ENCODE measurements at places on chromosomes 13 and 19. TPM values are rescaled to one million over a fixed set of nuclear protein-coding genes. Genes with fewer than 3 reads are reported as not detected.

KIR2DL3 gene
- total RNA-seq: not detected

LILRA6 gene
- total RNA-seq: 1.2 TPM

KLK15 gene
- not detected for total RNA-seq

- H3K4me3 ChIP-seq: no peak overlapping the region
- H3K36me3 ChIP-seq: no peaks in the 10 kb centered on the region
- H3K27me3 ChIP-seq: no peaks in the 10 kb centered on the region
These were observed 83.4 kb downstream of the GPC6 start for GRCh38 chr13:93309886-93310523.

GRCh38 chr13:46578590-46578975, 25.6 kb downstream of the LRCH1 start:
- no peak overlapping the region for H3K4me3 ChIP-seq
- no peak overlapping the region for H3K27ac ChIP-seq
- peaks cover 91% of the 10 kb centered on the region for H3K4me1 ChIP-seq
- DNase-seq: no peak

DNA sequence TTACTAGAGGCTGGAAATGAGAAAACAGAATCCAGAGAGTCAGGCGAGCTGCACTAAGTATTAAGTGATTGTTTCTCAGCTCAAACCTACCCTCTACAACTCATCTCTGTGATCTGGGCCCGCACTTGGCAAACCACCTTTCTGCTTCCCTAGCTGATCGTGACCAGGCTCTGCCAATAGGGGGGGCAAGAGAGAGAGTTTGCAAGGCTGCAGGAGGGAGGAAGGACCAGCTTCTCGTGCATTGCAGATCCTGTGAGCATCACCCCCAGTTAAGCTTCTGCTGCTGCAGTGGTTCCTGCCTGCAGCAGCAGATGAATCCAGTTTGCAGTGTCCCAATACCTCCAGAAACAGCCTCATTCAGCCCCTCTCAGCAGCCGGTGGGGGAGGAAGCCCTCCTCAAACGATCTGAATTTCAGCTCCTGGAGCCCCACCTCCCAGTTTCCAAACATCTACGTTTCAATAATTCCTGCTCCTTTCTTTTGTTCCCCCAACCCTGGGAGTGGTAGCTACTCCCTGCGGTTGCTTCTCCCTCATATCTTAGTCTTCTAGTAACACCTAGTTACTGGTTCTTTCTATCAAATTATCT, 20.0 kb downstream of the XRCC1 start:
- peak; percentile 45 for DNase-seq
- no peak overlapping the region for H3K27ac ChIP-seq
- no peak overlapping the region for H3K4me3 ChIP-seq

DNA sequence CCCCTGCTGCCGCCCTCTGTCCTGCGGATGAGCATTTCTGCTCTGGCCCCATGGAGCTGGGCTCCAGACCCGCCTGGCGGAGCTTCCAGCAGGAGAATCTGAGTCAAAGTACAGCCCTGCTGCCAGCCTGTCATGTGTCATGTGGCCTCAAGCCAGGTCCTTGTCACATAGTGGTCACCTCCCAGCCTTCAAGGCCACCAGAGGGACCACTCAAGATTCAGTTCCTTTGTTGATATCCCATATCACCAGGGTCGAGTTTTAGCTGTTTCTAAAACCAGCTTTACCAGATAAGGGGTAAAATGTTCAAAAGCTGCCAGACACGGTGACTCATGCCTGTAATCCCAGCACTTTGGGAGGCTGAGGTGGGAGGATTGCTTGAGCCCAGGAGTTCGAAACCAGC, 13.4 kb downstream of the THOP1 start:
- peak; percentile 78 for DNase-seq
- H3K27me3 ChIP-seq: no peaks in the 10 kb centered on the region
- peaks cover 47% of the 10 kb centered on the region for H3K4me1 ChIP-seq
- H3K36me3 ChIP-seq: peaks cover 48% of the 10 kb centered on the region
- no peak overlapping the region for H3K4me3 ChIP-seq

DNA sequence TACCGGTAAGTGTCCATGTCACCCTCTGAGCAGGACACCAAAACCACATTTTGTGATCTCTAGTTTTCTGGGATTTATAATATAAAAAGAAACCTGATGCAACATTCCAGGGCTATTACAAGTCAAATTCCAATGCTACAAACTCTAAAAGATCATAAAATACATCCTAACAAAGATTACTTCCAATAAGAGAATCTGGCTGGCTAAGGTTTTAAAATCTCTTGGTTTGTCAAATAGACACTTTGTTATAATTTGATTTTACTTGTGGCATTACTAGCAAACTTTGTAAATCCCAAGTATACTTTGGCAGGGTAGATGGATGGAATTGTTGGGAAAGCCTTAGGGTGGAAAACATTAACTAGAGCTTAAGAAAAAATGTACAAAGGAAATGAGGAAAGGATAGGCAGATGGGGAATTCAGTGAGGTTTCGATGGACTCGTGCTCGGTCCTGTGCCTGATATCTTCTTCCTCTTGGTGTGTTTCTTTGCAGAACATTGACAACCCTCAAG, 74.0 kb upstream of the POMP start:
- H3K4me1 ChIP-seq: no peaks in the 10 kb centered on the region
- H3K27me3 ChIP-seq: peaks cover 12% of the 10 kb centered on the region
- DNase-seq: no peak
- no peak overlapping the region for H3K27ac ChIP-seq
- no peak overlapping the region for H3K4me3 ChIP-seq
- no peaks in the 10 kb centered on the region for H3K36me3 ChIP-seq

DNA sequence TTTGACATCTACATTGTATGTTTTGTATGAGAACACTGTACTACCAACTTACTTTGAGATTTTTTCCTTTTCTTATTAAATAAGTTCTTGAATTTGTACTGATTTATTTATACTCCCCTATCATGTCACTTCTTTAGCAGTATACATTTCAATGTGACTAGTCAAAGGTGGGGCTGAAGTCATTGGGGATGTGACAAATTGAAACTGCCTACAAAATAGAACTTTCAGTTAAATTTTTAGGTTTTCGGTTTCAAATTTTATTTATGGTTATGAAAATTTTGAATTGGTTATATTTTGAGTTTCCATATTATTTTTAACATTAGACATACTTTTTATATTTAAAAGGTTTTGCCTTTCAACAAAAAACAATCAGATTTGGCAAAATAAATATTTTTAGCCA, 221.6 kb downstream of the NBEA start:
- no peaks in the 10 kb centered on the region for H3K36me3 ChIP-seq
- H3K27me3 ChIP-seq: no peaks in the 10 kb centered on the region
- no peak overlapping the region for H3K27ac ChIP-seq
- no peak overlapping the region for H3K4me3 ChIP-seq
- peaks cover 11% of the 10 kb centered on the region for H3K4me1 ChIP-seq
- DNase-seq: no peak

DNA sequence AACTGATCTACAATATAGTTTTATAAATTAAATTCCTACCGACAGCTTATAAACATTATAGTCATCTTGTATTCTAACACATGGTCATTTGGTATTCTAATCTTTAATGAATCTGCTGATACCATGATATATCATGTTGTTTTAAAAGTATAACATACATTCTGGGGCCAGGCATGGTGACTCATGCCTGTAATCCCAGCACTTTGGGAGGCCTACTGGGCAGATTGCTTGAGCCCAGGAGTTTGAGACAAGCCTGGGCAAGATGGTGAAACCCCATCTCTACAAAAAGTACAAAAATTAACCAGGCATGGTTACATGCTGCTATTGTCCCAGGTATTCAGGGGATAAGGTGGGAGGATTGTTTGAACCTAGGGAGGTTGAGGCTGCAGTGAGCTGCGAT, 3.1 kb downstream of the ZNF383 start:
- H3K36me3 ChIP-seq: peaks cover 58% of the 10 kb centered on the region
- peaks cover 35% of the 10 kb centered on the region for H3K4me1 ChIP-seq
- no peak overlapping the region for H3K4me3 ChIP-seq
- H3K27me3 ChIP-seq: no peaks in the 10 kb centered on the region
- H3K27ac ChIP-seq: no peak overlapping the region

DNA sequence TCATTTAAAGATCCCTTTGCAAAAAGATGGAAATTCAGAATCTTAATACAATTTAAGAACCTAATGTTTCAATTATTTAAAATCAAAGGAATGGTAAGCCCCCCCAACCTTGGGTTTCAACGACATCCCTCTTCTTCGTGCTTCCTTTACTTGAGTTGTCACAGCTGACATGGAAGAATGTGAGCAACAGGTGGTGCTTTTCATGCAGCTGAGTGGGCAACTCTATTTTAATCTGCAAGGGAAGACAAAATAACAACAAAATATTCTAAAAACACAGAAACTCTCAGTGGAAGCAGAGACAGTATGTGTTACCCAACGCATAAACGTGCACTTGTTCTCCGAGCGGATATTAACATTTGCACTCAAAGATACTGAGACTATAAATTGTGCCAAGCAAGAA, 92.3 kb downstream of the DOCK9 start:
- peaks cover 79% of the 10 kb centered on the region for H3K36me3 ChIP-seq
- no peak overlapping the region for H3K27ac ChIP-seq
- DNase-seq: no peak
- H3K4me3 ChIP-seq: no peak overlapping the region
- peaks cover 18% of the 10 kb centered on the region for H3K4me1 ChIP-seq

DNA sequence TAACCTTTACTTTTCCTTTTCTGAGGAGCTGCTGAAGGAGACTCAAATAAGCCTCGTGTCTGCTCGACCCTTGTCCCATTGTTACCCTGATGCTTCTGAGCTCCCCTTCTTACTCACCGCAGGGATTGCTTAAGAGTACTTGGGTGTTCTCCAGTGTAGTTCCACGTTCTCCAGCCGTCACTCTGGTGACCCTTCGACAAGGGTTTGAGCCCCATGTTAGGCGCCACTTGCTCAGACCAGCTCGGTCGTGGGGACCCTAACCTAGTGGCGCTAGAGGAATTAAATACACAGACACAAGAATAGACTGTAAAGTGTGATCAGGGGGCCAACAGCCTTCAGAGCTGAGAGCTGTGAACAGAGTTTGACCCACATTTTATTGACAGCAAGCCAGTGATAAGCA, 10.3 kb downstream of the ZNF480 start:
- H3K36me3 ChIP-seq: peaks cover 100% of the 10 kb centered on the region
- no peak overlapping the region for H3K27ac ChIP-seq
- H3K4me3 ChIP-seq: no peak overlapping the region
- H3K4me1 ChIP-seq: no peaks in the 10 kb centered on the region

DNA sequence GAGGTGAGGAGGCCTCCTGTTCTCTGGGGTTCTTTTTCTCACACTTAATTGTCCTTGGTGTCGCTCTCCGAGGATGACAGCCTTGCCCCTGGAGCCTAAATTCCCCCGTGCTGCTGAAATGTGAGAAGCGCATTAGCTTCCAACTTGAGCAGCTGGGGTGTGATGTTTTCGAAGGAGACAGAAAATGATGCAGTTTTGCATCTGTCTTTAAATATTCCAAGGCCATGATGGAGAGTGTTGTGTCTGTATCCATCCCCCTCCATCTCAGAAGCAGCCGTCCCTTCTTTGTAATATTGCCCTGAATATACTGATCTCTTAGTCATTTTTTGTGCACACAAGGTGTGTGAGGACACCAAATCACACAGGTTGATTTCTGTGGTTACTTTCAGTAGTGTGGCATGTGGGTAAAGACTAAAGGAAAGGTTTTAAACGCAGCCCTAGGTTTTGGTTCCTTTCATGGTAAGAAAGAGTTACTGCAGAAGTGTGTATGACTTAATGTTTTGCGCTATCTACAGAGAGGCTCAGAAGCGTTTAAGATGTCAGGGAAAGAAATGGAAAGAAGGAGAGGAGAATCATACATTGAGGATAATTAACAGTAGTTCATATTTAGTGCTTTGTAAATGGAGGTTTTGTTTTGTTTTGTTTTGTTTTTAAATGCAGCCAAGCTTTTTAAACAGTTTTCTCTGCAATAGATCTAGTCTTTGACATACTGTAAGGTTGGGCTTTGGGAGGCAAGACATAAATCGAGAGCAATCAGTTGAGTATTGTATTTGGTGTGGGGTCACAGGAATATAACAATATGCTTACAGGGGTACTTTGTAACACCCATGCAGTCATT, 1.6 kb downstream of the NBEA start:
- DNase-seq: no peak
- peak overlapping the region; percentile 94 for H3K4me3 ChIP-seq
- H3K4me1 ChIP-seq: peaks cover 50% of the 10 kb centered on the region
- H3K27ac ChIP-seq: peak overlapping the region; percentile 84
- no peaks in the 10 kb centered on the region for H3K36me3 ChIP-seq

DNA sequence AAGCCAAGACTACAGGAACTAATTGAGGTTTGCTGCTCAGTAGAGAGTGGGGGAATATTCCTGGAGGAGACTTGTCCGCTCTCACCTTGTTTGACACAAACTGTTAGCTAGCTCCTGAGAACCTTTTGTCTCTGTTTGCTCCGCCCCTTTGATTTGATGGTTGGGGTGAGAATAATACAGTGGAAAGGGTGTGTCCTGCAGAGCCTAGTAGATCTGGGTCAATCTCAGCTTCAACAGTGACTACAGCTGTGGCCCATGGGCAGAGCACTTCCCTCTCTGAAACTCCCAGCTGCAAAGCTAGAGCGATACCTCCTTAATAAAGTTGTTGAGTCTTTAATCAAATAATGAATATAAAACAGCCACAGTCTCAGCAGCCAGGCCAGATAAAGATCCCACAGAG, 576.7 kb downstream of the DIAPH3 start:
- H3K4me3 ChIP-seq: no peak overlapping the region
- H3K27ac ChIP-seq: no peak overlapping the region
- no peak for DNase-seq
- H3K36me3 ChIP-seq: no peaks in the 10 kb centered on the region
- no peaks in the 10 kb centered on the region for H3K27me3 ChIP-seq
- no peaks in the 10 kb centered on the region for H3K4me1 ChIP-seq

GRCh38 chr13:43983373-43983772, 103.7 kb downstream of the LACC1 start:
- H3K4me1 ChIP-seq: peaks cover 31% of the 10 kb centered on the region

- peaks cover 36% of the 10 kb centered on the region for H3K4me1 ChIP-seq
- no peaks in the 10 kb centered on the region for H3K36me3 ChIP-seq
- H3K27ac ChIP-seq: peak overlapping the region; percentile 85
These were observed 1.1 kb downstream of the DACH1 start for GRCh38 chr13:71865874-71866334.

GRCh38 chr19:4233282-4233853, 4.0 kb downstream of the EBI3 start:
- no peaks in the 10 kb centered on the region for H3K36me3 ChIP-seq
- H3K27me3 ChIP-seq: peaks cover 84% of the 10 kb centered on the region
- no peak overlapping the region for H3K4me3 ChIP-seq

- H3K4me1 ChIP-seq: no peaks in the 10 kb centered on the region
- no peaks in the 10 kb centered on the region for H3K36me3 ChIP-seq
- DNase-seq: no peak
- no peak overlapping the region for H3K4me3 ChIP-seq
- H3K27me3 ChIP-seq: no peaks in the 10 kb centered on the region
These were observed 532.7 kb upstream of the SPRY2 start for GRCh38 chr13:80873589-80873988.

- peaks cover 20% of the 10 kb centered on the region for H3K4me1 ChIP-seq
- H3K4me3 ChIP-seq: peak overlapping the region; percentile 69
- no peaks in the 10 kb centered on the region for H3K27me3 ChIP-seq
These were observed 8.1 kb downstream of the RINL start for GRCh38 chr19:38869836-38870607.

GRCh38 chr19:43636121-43636683, 3.4 kb downstream of the CADM4 start:
- no peak for DNase-seq
- H3K27me3 ChIP-seq: peaks cover 51% of the 10 kb centered on the region
- no peaks in the 10 kb centered on the region for H3K36me3 ChIP-seq
- H3K4me3 ChIP-seq: no peak overlapping the region

- no peak for DNase-seq
- no peak overlapping the region for H3K4me3 ChIP-seq
- peaks cover 8% of the 10 kb centered on the region for H3K4me1 ChIP-seq
- no peak overlapping the region for H3K27ac ChIP-seq
- peaks cover 84% of the 10 kb centered on the region for H3K36me3 ChIP-seq
These were observed 6.2 kb upstream of the ZNF529 start for GRCh38 chr19:36579255-36579654.

- no peaks in the 10 kb centered on the region for H3K4me1 ChIP-seq
- H3K27ac ChIP-seq: no peak overlapping the region
- no peak overlapping the region for H3K4me3 ChIP-seq
These were observed 158.1 kb downstream of the ZIC5 start for GRCh38 chr13:99813336-99814095.
